ENCODE measurements at places on chromosomes 2 and 18.

DNA sequence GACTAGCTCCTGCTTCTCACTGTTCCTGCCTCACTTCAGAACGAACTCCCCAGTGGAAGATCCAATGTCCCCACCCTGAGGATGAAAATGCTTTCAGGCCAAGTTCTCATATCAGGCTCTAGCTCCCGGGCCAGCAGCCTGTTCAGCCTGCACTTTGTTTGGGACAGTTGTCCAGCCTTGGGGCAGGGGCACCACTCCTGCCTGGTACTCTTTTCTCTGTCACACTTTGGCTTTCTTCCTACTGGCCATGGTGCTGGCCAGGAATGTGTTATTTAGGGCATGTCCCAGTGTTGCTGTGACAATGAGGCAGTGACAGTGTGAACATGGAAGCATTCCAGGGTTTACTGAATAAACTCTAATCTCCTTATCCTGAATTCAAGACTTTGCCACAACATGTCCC is 154.1 kb downstream of the GALNT14 start:
- no peak for DNase-seq

- no peak for DNase-seq
These were observed 1.5 kb downstream of the PROM2 start for GRCh38 chr2:95275601-95276243.

DNA sequence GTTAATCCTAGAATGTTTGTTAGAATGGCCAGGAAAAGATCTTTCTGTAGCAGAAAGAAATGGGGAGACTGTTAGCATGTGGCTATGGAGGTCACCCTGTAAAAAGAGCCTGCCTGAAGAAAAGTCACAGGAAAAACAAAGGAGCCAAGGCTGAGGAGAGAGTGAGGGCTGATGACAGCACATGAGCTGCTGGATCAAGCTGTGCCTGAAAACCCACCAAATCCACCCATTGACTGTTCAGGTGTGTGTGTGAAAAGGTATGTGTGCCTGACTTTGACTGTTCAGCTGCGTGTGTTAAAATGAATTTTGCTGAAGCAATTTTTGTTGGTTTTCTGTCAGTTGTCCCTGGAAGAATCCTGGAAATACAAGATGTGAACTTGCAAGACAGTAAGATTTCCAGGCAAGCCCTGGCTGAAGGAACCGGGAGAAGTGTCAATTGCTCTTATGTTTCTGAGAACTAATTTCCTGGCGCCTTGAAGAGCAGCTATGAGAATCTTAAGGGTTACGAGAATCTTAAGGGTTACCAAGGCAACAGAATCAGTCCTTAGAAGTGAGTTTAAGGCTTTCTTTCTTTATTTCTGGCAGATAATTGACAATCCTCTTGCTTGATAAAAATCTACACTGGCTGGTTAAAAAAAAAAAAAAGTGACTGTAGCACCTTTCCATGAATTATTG is 73.0 kb upstream of the LGALSL start:
- DNase-seq, result no peak

DNA sequence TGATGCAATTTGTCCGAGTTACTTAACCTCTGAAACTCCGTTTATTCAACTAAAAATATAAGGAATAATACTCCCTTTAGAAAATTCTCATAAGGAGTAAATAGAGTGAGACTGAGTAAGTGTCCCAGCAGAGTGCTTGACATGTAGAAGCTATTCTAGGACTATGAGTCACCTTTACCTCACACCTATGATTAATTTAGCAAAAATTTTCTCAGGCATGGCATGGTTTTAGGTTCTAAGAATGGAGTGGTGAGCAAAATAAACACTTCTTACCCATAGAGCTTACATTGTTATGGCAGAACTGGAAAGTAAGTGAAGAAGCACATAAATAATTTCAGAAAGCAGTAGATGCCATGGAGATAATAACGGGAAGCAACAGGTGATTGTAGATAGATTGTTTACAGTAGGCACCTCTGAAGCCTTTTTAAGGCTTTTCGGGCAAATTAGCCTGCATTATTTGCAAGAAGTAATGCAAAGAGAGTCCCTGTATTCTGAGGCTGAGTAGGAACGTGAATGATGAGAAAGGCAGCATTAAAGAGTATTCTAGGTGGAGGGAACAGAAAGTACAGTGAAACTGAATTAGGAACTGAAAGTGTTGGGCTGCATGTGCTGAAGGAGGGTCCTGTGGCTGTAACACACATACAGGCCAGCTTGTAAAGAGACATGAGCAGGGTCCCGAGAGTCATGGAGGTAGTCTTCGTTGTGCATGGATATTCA is 209.2 kb downstream of the ZNF407 start:
- DNase-seq, result peak; percentile 73
